Stimulated activated CD4-positive, alpha-beta T cell treated with anti-CD3 and anti-CD28 coated beads, Interleukin-15, amount 100 ng/mL, for 1 hour (primary cell): ENCODE measurements at places on chromosomes 16 and 17.

DNA sequence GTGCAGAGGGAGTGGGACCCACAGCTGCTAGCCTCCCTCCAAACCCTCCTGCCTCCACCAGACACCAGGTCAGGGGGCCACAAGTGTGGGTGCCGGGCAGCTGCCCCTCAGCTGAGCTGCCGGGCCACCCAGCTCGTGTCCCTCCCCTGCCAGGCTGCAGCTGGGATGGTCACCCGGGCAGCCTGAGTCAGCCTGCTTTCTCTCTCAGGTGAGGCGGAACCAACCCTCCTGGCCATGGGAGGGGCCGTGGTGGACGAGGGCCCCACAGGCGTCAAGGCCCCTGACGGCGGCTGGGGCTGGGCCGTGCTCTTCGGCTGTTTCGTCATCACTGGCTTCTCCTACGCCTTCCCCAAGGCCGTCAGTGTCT lies 6.9 kb downstream of the SLC16A3 start:
- DNase-seq = no peak

DNA sequence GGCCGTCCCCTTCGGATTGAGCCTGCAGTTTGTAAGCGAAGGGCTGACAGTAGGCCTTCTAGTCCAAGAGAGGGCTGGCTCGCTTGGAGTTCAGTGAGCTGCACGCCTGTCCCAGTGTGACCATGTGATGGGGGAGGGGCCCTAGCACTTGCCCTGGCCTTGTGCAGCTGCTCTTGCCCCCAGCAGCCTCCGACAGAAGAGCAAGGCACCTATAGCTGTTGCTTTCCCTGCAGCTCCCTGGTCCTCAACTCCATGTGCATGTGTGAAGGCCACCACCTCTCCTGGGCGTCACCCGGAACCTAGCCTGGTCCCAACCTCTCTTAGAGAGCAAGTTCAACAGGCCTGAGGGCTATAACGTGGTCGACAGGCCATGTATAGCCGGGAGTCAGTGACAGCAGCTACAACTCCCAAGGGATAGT lies 5.6 kb downstream of the SPHK1 start:
- DNase-seq = no peak

- no peak for DNase-seq
Measured at GRCh38 chr16:76265434-76266045, 11.7 kb upstream of the CNTNAP4 start.

DNA sequence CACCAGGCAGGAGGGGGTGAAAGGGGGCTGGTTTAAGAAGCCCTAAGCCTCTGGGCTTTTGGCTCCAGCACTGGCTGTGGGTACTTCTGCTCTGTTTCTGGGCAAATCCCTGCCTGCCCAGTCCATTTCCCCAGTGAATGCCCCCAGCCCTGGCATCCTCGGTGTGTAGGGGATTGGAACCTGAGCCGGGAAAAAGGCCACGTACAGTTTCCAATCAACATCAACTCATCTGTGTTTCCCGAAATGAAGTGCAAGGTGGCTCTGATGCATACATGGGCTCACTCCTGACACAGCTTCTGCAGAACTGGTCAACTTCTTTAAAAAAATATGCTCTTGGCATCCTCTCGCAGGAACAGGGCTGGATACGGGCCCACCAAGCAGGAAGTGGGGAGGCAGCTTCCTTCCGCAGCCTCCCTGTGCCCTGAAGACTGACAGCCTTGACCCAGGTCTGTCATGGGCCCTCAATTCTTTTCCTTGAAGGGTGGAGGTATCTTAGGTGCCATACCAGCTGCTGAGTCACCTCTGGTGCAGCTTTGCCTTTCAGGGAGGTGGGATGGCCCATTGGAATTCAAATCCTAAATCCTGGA lies 73.3 kb downstream of the N4BP1 start:
- DNase-seq = no peak

- no peak for DNase-seq
Measured at GRCh38 chr16:25493136-25493811, 198.5 kb upstream of the HS3ST4 start.

DNA sequence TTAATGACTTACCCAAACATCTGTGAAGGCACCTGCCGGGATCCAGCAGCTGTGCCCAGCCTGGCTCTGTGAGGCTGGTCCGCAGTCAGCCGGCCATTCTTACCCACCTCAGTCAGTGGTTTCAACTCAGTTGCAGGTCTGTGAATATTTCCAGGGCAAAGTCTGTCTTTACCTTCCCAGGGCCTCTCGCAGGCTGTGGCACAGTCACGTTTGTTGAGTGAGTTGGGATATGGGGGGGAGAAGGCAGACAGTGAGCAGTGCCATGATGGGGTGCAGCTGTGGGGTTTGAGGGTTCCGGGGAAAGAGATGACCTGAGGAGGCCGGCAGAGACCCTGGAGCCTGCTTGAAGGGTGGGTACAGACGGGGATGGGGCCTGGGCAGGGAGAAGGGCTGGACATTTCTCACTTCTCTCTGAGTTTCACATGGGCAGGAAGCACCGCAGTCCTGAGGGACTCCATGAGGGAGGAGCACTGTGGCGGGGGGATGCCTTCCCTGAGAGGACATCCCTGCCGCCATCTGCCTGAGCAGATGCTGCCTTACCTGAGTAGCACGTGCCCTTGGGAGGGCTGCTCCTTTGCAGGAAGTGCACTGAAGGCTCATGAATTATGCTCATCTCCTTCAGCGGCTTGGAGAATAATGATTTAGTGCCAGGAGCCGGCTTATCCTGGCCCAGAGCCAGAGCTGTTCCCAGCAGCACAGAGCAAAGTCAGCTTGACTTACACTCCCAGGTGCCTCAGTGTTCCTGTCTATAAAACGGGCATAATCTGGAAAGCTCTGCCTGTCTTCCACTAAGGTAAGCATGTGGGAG lies 48.1 kb downstream of the KSR1 start:
- no peak for DNase-seq

- no peak for DNase-seq
Measured at GRCh38 chr16:24729951-24730815, 732 bp downstream of the TNRC6A start.

GRCh38 chr17:48726916-48727286 lies 1.6 kb downstream of the HOXB13 start:
- no peak for DNase-seq

GRCh38 chr16:56777482-56777881 lies 47.6 kb downstream of the NUP93 start:
- no peak for DNase-seq

GRCh38 chr17:630801-631200 lies 83.8 kb downstream of the VPS53 start:
- DNase-seq = no peak

DNA sequence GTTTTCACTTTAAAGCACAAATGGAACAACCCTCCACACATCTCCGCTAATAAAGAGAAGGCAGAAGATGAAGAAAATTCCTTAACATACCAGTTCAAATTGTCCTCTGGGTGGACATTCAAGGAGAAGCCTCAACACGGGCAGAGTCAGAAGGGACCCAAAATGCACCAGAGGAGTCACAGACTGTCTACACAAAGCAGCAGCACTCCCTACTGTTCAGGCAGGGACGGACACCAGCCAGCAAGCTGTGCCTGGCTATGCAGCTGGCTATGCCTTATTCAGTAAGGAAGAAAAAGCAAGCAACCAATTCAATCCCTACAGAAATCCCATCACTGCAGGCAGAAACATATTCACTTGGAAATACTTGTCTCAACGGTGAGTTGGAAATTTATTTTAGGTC lies 8.1 kb downstream of the DNAJC7 start:
- DNase-seq = no peak

GRCh38 chr16:27253526-27253930 lies 15.0 kb downstream of the NSMCE1 start:
- DNase-seq = no peak
